ENCODE measurements at places on chromosomes 3 and 15. TPM values are rescaled to one million over a fixed set of nuclear protein-coding genes. Genes with fewer than 3 reads are reported as not detected.

The UACA gene
- 41.8 TPM for total RNA-seq

DNA sequence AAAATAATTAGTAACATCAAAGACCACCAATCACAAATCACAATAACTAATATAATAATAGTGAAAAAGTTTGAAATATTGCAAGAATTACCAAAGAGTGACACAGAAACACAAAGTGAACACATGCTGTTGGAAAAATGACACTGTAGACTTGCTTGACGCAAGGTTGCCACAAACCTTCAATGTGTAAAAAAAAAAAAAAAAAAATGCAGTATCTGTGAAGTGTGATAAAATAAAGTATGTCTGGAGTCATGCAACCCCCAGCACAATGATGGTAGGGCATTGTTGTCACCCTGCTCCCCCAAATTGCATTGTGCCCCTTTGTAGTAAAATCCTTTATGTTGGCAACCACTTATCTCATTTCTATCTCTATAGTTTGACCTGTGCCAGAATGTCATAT lies 190.6 kb downstream of the PLCL2 start:
- no peak for DNase-seq

- DNase-seq = no peak
Measured at GRCh38 chr3:61141227-61141626, 110.0 kb downstream of the FHIT start.

DNA sequence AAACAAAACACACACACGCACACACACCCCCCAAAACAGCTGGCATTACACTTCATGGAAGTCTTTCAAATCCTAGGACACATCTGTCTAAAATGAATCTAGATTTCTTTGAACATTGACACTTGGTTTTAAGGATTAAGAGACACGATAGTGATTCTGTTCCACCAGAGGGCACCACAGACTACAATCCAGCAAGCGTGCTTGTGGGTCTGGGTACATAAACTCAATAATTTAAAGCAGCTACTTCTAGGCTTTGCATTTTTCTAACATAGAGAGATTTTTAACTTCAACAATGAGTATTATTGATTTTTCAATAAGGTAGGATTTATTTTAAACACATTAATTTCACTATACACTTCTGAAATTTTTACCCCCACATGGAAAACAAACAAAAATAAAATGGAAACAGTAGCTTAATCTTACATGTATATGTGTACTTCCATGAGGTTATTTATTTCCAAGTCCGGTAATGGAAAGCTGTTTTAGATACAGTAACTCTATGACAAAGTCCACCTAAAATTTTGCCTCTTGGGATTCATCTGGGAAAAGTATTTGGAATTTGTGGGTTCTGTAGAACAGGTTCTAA lies 564.0 kb upstream of the TGFBR2 start:
- DNase-seq = peak; percentile 33

DNA sequence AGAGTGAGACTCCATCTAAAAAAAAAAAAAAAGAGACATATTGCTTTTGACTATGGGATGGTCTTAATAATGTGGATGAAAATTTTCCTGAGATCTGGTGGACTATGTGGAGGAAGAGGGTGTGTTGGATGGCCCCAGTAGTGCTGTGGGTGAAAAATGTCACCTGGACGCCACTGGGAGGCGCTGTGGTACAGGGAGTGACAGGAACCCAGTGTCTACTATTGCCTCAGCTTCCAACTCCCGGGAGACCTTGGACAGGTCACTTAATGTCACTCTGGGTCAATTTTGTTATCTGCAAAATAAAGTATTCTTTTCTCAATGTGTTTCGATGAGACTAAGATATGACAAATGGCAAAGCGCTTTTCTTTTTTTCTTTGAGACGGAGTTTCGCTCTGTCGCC lies 27.7 kb upstream of the DCP1A start:
- DNase-seq = peak; percentile 17

DNA sequence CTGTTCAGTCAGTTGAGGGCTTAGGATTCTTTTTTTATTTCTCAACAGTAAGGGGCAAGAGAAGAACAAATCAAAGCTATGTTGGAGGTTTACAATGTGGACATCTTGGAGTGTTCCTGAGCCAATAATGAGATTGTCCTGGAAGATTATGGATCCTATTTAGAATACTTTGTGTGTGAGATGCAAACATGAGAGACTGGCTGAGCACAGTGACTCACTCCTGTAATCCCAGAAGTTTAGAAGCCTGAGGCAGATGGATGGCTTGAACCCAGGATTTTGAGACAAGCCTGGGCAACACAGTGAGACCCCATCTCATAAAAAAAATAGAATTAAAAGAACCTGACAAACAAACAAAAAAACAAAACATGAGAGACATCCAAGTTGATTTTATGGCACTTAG lies 351.6 kb downstream of the GAP43 start:
- DNase-seq = no peak

The CACNA1D gene
- total RNA-seq = 101 TPM

DNA sequence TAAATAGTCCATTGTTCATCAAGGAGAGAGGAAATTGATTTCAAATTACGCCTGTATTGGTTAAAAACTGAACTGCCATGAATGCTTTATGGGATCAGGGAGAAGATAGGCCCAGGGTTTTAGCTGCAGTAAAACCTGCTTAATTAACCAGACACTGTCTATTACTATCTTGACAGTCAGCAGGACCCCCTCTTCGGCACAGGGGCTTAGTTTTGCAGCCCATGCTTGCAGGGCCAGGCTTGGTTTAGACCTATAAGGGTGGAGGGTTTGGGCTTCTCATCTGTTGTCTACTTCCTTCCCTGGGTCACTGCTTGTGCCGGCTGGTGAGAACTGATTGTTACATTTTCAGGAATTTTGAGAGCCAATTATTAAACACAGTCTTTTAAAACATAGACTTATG lies 41.1 kb downstream of the PTPRG start:
- DNase-seq = no peak

Data from Peyer's patch (tissue), 4 donors.